ENCODE measurements at places on chromosomes 3 and 15. TPM values are rescaled to one million over a fixed set of nuclear protein-coding genes. Genes with fewer than 3 reads are reported as not detected.

Gene IMPG2
- 0.10 TPM for total RNA-seq

DNA sequence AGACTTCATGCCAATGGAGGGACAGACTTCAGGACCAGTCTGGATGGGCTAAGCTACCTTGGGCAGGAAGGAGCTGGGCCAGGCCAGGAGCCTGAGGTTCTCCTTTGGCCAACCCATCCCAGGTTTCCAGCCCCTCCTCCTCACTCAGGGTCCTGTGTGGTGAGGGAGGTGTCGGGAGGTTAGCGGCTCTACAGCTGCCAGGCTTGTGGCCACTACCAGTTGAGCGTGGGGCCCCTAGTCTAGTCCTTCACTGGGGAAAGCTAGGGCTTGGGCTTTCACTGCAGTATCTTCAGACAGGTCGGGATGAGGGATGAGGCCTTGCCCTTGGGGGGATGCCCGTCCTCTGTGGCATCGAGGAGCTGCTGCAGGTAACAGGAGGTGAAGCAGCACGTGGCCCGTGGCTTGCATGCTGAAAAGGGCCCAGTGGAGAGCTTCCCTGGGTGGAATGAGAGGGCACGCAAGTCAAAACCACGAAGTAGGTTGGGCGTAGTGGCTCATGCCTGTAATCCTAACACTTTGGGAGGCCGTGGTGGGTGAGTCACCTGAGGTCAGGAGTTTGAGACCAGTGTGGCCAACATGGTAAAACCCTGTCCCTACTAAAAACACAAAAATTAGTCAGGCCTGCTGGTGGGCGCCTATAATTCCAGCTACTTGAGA, 8.5 kb upstream of the FANCD2 start:
- peaks cover 11% of the 10 kb centered on the region for H3K4me1 ChIP-seq
- H3K36me3 ChIP-seq = peaks cover 11% of the 10 kb centered on the region
- DNase-seq = peak; percentile 84
- no peak overlapping the region for H3K4me3 ChIP-seq
- no peaks in the 10 kb centered on the region for H3K27me3 ChIP-seq

DNA sequence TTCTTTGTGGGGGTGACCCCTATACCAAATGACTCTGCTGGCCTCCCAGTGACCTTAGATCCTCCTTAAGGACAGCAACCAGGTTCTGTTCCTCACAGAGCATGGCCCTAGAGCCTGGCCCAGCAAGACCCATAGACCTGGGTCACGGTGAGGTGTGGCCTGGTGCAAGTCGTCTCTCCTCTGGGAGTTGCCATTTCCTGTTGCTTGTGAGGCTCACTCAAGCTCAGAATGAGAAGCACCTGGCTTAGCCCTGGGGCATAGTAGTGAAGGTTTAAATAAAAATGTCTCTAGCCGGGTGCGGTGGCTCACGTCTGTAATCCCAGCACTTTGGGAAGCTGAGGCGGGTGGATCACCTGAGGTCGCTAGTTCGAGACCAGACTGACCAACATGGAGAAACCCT, 131.3 kb downstream of the SMAD6 start:
- H3K27ac ChIP-seq = no peak overlapping the region
- no peaks in the 10 kb centered on the region for H3K36me3 ChIP-seq
- H3K4me3 ChIP-seq = no peak overlapping the region

DNA sequence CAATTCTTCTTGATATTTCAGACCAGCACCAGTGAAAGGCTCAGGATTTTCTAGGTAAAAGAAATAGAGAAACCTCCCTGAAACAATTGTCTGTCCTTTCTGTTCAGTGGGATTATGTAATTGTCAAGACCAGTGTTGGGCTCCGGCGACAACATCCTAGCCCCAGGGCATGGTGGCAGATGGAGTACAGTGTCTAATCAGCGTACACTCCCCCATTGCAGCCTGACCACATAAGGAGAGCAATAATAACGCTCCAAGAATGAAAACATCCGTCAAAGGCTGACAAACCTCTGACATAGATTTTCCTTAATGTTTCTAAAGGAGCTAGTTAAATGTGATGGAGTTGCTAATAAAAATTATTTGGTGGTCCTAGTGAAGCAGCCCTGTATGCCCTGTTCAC, 144.6 kb downstream of the EBLN2 start:
- no peaks in the 10 kb centered on the region for H3K4me1 ChIP-seq
- H3K4me3 ChIP-seq = no peak overlapping the region
- H3K27ac ChIP-seq = no peak overlapping the region
- no peak for DNase-seq

Gene TTLL13
- 0.55 TPM for total RNA-seq

DNA sequence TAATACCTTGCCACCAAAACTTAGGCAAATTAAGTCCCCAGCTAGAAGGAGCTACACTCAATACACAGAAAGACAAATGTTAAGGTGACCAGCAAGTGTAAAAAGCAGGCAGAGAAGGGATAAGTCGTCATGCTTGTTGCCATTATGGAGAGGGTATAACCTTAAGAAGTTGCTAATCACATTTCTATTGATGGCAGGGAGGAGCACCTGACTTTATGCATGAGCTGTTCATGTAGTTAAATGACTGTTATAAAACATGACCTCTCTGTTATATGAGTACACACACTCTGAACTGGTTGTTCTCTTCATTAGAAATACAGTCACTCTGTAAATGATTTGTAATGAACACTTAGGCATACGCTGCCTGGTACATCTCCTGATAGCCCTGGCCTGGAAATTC, 6.6 kb upstream of the CCNL1 start:
- peaks cover 2% of the 10 kb centered on the region for H3K36me3 ChIP-seq
- DNase-seq = no peak
- H3K4me3 ChIP-seq = no peak overlapping the region
- no peaks in the 10 kb centered on the region for H3K27me3 ChIP-seq

Gene LDHAL6B
- total RNA-seq = not detected

DNA sequence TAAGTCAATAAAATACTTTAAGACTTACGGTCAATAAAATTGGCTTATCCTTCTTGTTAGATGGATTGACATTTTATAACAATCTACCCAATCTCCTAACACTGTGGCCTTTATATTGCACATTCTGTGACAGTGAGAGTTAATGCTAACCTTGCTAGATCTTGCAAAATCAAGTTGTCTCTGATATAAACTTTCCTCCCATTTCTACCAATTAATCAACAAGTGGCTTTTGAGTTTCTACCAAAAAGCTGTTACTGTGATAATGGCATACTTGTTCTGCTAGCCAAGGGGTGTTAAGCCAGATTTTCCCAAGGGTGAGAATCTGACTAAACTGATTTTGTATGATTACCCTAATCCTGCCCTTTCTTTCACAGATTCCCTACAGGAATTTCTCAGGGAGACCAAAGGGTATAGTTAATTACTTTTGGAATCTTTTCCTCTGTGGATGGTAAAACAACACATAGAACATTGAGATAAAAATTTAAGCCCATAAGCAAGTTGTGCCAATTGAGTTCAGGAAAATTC, 174.1 kb upstream of the SUCLG2 start:
- no peaks in the 10 kb centered on the region for H3K4me1 ChIP-seq
- DNase-seq = no peak
- H3K4me3 ChIP-seq = no peak overlapping the region

- H3K4me1 ChIP-seq = no peaks in the 10 kb centered on the region
- H3K4me3 ChIP-seq = no peak overlapping the region
- peaks cover 39% of the 10 kb centered on the region for H3K36me3 ChIP-seq
- no peaks in the 10 kb centered on the region for H3K27me3 ChIP-seq
- H3K27ac ChIP-seq = no peak overlapping the region
- DNase-seq = no peak
Observed at GRCh38 chr3:32165442-32165841, 59.0 kb downstream of the GPD1L start.

- no peaks in the 10 kb centered on the region for H3K4me1 ChIP-seq
- no peak for DNase-seq
- H3K36me3 ChIP-seq = peaks cover 22% of the 10 kb centered on the region
Observed at GRCh38 chr15:99993681-99994131, 260.5 kb upstream of the LYSMD4 start.

DNA sequence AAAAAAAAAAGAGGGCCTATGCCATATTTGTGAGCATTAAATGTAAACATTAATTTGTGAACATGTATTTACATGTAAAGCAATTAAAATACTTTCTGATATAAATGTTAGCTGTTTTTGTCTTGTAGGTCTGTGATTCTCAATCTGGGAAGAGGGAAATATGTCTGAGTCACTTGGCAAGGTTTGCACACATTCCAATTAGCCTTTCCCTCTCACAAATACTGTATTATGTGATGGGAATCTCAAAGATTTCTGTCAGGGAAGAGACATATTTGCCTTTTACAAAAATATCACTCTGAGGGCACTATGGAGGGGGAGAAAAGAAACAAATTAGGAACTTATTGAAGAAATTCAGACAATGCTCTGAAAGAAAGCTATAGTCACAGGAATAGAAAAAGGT, 483.6 kb downstream of the GBE1 start:
- DNase-seq = no peak
- H3K36me3 ChIP-seq = no peaks in the 10 kb centered on the region
- H3K27me3 ChIP-seq = no peaks in the 10 kb centered on the region

DNA sequence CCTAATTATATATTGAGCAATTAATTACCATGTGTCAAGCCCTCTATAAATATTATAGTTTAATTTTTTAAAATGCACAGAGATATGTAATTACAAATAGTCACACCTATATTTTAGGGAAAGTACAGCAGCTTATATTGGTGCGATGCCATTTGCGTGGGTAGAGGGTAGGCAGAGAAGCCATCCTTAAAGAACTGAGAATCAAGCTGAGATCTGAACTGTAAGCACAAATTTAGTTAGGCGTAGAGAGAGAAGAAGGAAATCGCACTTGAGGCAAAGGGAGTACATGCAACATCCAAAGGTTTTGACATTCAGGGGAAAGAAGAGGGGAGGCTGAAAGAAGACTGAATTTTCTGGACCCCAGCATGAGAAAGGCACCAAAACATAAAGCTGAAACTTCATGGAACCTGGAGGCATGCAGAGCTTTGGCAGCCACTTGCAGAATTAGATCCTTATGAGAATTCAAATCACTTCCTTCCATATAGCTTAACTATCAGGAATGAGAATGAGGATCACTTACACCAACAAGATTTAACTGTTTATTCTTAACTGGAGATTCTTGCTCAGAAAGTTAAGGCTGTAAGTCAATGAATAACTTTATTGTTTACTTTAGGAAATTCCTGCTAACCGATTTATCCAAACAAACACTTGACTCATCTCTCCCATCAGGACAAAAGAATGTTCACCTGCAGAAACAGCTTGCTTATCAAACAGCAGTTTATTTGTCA, 114.3 kb downstream of the TGFBR2 start:
- no peak for DNase-seq
- H3K27me3 ChIP-seq = peaks cover 4% of the 10 kb centered on the region
- H3K36me3 ChIP-seq = no peaks in the 10 kb centered on the region
- H3K27ac ChIP-seq = no peak overlapping the region

Gene AMT
- 2.4 TPM for total RNA-seq

All from activated CD4-positive, alpha-beta memory T cell treated with anti-CD3 and anti-CD28 coated beads for 36 hours (primary cell).